ENCODE measurements at places on chromosomes 13 and 19.

DNA sequence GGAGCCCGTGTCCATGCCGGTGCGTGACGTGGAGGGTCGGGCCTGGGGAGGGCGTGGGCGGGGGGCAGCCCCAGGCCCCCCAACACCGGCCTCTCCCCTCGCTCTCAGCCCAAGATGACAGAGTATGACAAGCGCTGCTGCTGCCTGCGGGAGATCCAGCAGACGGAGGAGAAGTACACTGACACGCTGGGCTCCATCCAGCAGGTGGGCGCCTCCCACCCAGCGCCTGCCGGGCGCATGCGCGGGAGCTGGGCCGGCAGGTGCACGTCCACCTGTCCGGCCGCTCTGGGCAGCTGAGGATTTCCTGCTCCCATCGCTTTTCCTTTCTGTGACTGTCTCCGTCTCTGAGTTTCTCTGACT, 49.8 kb downstream of the VAV1 start:
- no peaks in the 10 kb centered on the region for H3K27me3 ChIP-seq
- H3K4me3 ChIP-seq: no peak overlapping the region
- no peak for DNase-seq
- H3K36me3 ChIP-seq: peaks cover 65% of the 10 kb centered on the region
- H3K4me1 ChIP-seq: peaks cover 5% of the 10 kb centered on the region
- no peak overlapping the region for H3K27ac ChIP-seq

- DNase-seq: peak; percentile 38
- no peaks in the 10 kb centered on the region for H3K36me3 ChIP-seq
- H3K4me3 ChIP-seq: no peak overlapping the region
- H3K4me1 ChIP-seq: no peaks in the 10 kb centered on the region
- H3K27ac ChIP-seq: no peak overlapping the region
Observed at GRCh38 chr19:32041681-32042292, 303.6 kb upstream of the ZNF507 start.

DNA sequence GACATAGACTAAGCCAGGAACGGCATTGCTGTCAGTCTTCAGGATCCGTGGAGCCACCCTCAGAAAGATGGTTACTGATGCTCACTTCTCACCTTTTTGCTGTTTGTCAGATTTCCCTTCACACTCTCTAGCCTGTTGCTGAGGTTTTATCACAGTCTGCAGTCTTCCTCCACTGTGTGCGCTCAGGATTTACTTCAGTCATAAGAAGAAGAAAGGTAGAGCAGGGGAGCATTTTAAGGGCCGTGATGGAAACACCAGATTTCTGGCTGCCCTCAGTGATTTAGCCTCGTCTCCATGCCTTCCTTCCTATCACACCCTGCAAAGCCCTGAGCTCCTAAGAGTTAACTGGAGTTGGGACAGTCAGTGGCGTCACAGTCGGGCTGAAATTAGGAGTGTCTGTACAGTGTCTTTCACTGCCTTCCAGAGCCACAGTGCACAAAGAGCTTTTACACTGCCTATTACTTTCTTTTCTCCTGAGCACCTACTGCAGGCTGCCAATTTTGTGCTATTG, 60.0 kb upstream of the GPR183 start:
- H3K27me3 ChIP-seq: no peaks in the 10 kb centered on the region
- peaks cover 90% of the 10 kb centered on the region for H3K4me1 ChIP-seq
- peak overlapping the region; percentile 90 for H3K27ac ChIP-seq
- peaks cover 75% of the 10 kb centered on the region for H3K36me3 ChIP-seq
- no peak for DNase-seq
- peak overlapping the region; percentile 31 for H3K4me3 ChIP-seq

DNA sequence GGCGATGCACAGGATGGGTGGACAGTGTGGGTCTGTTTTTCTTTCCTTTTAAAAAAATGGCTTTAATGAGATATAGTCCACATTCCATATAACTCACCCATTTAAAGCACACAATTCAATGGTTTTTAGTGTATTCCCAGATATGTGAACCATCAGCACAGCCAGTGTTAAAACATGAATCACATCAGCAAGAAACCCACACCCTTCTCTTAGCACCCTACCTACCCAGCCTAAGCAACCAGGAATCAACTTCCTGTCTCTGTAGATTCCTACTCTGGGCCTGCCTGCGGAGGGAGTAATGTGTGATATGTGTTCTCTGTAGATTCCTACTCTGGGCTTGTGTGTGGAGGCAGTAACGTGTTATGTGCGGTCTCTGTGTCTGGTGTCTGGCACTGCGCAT, 11.9 kb downstream of the TMEM255B start:
- H3K27me3 ChIP-seq: no peaks in the 10 kb centered on the region
- H3K4me3 ChIP-seq: no peak overlapping the region
- H3K27ac ChIP-seq: no peak overlapping the region
- peaks cover 2% of the 10 kb centered on the region for H3K4me1 ChIP-seq

GRCh38 chr19:39410017-39410830, 2.2 kb upstream of the PLEKHG2 start:
- peaks cover 48% of the 10 kb centered on the region for H3K36me3 ChIP-seq
- H3K27me3 ChIP-seq: peaks cover 10% of the 10 kb centered on the region
- peak; percentile 80 for DNase-seq
- peaks cover 42% of the 10 kb centered on the region for H3K4me1 ChIP-seq

DNA sequence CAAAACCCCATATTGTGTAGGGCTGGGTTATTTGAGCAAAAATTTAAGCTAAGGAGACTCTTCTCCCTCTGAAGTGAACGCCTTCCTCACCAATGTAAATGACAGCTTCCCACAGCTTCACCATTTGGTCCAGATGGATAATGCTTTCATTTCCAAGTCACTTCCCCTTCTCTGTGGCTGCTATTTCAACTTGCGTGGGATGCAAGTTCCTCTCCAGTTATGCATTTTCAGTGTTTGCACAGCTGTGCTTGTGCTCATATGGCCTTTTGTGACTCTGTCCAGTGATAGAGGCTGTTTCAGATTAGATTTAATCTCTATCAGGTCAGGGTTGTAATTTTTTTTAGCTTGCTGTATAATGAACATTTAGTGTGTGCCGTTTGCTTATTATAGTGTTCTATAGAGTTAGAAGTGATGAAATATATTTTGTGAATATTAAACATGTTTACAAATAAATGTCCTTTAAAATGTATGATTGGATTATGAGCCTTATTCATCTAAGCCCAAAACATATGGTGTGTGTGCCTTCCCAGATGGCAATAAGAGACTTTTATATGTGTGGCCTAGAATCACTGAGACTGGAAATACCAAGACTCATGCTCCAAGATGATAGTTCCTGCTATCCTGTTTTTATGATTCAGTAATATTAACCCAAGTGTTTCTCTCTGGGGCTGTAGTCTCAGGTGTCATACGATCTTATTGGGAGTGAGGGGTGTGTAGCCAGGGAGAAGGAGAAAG, 86.6 kb downstream of the TNFRSF19 start:
- DNase-seq: no peak
- no peak overlapping the region for H3K27ac ChIP-seq
- H3K4me1 ChIP-seq: peaks cover 2% of the 10 kb centered on the region
- no peaks in the 10 kb centered on the region for H3K36me3 ChIP-seq
- H3K4me3 ChIP-seq: no peak overlapping the region

DNA sequence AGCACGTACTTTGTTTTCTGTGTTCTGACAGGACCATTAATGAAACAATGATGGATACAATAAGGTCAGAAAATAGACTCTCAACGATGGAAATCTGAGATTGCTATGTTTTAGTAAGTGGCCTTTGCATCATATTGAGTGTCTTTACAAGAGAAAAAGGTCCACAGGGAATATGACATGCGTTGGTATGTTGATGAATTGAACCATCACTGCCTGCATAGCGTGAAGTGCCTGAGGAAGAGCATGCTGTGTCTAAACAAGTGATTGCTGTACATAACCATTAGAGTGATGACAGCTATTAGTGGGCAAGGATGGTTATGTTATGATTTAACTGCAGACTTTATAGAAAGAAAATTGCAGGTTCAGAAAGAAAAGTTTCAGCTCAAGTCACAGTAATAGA, 623.2 kb downstream of the SLITRK5 start:
- no peak overlapping the region for H3K4me3 ChIP-seq
- no peaks in the 10 kb centered on the region for H3K36me3 ChIP-seq
- H3K4me1 ChIP-seq: no peaks in the 10 kb centered on the region
- DNase-seq: no peak
- no peaks in the 10 kb centered on the region for H3K27me3 ChIP-seq
- no peak overlapping the region for H3K27ac ChIP-seq

DNA sequence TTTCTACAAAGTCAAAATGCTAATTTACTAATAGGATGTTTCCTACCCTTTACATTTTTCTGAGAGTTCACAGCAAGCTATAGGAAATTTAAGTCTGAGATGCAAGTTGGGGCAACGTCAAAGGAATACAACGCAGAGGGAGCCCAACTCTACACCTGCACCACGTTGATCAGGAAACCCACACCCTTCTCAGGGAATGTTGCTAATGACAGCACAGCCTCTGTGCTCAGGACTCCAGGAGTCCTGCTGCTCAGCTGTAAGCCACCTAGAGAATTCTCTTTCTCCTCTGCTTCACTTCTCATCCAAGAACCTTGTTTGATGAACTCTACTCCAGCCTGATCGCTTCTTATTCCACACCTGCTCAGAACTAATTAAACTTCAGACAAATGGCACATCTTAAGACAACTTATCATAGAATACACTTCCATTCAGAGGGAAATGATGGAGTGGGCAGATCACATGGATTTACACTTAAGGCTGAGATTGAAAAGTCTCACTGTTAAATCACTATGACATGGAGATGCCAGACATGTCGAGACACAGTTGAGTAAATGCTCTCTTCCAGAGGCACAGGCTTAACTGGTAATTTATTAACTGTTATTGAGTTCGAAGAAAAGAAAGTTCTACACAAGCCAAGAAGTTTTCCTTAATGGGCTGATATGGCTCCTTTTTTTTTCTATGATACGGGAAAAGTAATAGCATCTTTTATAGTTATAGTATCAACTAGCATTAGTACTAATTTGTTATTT, 811.6 kb upstream of the ARGLU1 start:
- no peaks in the 10 kb centered on the region for H3K4me1 ChIP-seq
- no peak for DNase-seq
- H3K27ac ChIP-seq: no peak overlapping the region
- H3K27me3 ChIP-seq: no peaks in the 10 kb centered on the region
- H3K36me3 ChIP-seq: no peaks in the 10 kb centered on the region

DNA sequence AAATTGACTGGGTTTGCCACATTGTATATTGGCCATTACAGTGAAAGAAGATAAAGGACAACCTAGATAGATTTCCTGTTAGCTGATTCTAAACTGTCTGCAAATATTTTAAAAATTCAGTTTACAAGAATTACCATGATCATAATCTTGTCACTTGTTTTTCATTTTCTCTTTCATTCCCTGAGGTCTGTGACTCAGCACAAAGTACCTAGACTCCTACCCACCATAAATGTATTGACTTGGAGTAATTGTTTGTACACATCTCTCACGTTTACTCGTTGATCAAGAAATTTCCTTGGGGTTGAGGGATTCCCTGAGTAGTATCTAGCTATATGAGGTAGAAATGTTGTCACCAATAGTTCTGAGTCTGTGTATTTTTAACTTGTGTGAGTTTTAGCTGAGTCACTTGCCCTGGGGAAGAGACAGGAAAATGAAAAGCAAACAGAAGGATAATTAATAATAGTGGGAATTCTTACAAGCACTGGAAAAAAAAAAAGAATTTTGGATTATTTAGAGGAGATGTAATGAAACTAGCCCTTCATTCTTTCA, 299.2 kb upstream of the DACH1 start:
- no peak overlapping the region for H3K4me3 ChIP-seq
- no peak for DNase-seq
- no peaks in the 10 kb centered on the region for H3K36me3 ChIP-seq
- H3K27me3 ChIP-seq: no peaks in the 10 kb centered on the region

DNA sequence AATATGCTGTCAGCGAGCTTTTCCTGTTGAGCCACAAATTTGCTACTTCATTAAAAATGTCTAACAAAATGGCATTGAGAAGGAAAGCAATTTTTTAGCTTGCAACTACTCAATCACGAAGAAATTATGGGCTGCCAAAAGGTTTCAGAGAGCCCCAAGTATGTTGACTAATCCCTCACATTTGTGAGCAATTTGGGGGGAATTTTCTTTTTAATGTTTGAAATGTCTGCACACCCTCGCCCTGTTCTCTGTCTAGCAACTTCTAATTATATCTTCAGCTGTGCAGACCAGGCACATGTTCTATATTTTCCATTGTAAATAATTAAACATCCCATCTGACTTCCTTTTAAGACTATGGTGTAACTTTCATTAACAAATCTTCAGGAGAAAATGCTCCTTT, 192.9 kb downstream of the DCT start:
- H3K27me3 ChIP-seq: peaks cover 5% of the 10 kb centered on the region
- H3K27ac ChIP-seq: no peak overlapping the region
- no peaks in the 10 kb centered on the region for H3K36me3 ChIP-seq
- H3K4me3 ChIP-seq: no peak overlapping the region
- no peak for DNase-seq

DNA sequence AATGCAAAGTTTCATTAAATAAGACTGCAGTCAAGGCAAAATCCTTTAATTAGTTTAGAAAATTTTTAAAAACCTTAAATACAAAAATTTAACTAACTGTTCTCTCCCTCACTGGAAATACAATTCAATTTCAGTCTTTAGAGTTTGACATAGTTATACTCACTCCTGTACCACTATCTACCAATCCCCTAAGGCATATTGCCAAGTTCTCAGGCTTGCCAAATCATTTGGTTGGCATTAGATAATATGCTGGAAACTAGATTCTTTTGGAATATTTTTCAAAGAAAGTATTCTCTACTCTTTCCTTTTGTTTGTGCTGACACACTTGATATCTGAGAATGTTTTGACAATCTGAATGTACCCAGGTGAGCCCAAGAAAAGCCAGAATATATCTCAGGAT, 77.2 kb downstream of the TSC22D1 start:
- no peak for DNase-seq
- no peaks in the 10 kb centered on the region for H3K27me3 ChIP-seq
- H3K4me1 ChIP-seq: no peaks in the 10 kb centered on the region
- H3K4me3 ChIP-seq: no peak overlapping the region

DNA sequence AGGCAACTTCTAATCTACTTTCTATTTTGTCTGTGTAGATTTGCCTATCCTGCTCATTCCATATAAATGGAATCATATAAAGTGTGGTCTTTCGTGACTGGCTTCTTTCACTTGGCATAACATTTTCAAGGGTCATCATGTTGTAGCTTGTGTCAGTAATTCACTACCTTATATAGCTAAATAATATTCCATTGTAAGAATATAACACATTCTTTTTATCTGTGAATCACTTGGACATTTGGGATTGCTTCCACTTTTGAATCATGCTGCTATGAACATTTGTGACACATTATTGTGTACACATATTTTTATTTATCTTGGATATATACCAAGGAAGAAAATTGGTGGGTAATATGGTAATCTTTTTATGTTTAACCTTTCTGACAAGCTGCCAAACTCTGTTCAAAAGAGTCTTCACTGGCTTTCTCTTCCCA, 89.0 kb upstream of the CSNK1A1L start:
- no peaks in the 10 kb centered on the region for H3K27me3 ChIP-seq
- H3K27ac ChIP-seq: no peak overlapping the region
- no peaks in the 10 kb centered on the region for H3K36me3 ChIP-seq
- H3K4me1 ChIP-seq: no peaks in the 10 kb centered on the region
- no peak for DNase-seq
- no peak overlapping the region for H3K4me3 ChIP-seq

- H3K4me3 ChIP-seq: peak overlapping the region; percentile 70
- H3K27ac ChIP-seq: peak overlapping the region; percentile 88
- H3K36me3 ChIP-seq: peaks cover 73% of the 10 kb centered on the region
- H3K4me1 ChIP-seq: peaks cover 30% of the 10 kb centered on the region
- no peaks in the 10 kb centered on the region for H3K27me3 ChIP-seq
Observed at GRCh38 chr13:49146950-49147355, 73.2 kb upstream of the MLNR start.
